ENCODE measurements at places on chromosomes 4 and X.

DNA sequence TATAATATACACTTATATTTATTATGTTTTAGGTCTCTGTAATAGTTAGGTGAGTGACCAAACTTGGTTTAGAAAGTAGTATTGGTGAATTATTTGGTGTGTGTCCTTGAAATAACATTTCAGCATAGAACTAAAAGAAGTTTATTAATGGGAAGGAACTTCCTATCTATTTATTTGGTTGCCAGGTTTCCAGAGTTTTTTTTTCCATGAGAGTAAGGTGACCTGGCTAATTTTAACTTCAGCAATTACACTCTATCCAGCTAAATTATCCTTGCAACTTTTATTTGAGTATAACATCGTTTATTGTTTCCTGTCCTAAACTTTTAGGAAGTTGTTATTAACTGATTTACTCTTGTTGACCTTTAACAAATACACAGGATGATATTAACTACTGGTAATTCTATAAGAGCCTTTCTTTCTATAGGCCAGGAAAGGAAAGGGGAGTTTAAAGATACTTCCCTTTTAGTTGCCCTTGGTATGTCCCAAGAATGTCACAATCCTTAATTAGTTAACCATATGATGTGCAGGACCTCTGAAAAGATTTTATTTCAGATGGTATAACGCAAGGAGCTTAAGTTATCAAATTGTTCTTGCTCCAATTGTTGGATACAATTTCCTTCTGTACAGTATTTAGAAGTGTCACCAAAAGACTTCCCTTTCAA is 18.9 kb downstream of the PRDM8 start:
- DNase-seq, result no peak

- no peak for DNase-seq
Observed at GRCh38 chr4:100533741-100534140, 15.9 kb upstream of the EMCN start.

GRCh38 chr4:76697129-76697803 is 200.7 kb downstream of the SOWAHB start:
- DNase-seq, result no peak

DNA sequence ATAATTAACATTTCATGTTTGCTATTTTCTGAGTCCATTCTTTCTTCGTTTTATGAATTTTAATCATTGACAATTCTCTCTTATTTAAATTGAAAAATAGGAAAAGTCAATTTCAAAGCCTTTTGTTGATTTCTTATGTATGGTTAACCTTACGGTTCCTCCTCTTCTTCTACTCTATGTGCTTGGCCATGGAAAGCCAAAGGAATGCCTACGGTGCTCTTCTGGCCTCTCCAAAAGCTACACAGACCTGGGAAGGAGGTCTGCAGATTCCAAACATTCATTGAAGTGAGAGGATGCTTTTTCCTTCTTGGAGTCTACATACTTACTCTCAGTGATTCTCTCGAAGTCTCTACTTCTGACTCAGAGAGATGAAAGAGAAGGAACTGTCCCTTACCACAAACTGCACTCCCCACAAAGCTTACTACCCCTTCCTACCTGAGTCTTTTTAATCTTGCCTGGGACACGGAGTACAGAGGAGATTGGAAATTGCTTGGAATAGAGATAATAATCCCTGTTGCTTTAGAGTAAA is 863.1 kb upstream of the FTHL17 start:
- DNase-seq, result no peak

Measured in stimulated activated naive CD4-positive, alpha-beta T cell (primary cell).